ENCODE measurements at places on chromosomes 1 and 21.

DNA sequence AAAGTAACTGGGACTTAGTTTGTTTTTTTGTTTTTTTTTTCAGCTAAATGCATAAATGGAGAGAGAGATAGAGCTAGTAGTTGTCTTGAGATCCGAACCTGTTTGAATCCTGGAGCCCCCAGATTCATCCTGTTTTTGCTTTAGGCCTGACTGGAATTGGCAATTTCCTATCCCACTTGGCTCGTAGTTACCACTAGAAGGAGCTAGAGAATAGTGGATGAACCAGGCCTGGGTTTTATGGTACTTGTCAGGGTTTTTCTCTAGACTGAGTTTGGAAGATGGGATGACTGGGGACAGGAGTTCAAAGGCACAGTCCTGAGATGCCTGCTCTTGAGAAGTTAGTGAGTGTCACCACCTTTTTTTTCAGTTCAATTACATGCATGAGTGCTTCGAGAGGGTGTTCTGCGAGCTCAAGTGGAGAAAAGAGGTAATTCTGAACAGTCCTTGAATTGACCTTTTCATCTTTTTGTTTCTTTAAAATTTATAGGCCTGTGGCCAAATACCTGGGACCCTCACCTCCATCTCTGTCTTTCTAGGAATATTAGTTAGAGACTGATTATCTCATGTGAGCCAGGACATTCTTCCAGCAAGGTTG is 23.4 kb downstream of the CELF3 start:
- no peak for DNase-seq

DNA sequence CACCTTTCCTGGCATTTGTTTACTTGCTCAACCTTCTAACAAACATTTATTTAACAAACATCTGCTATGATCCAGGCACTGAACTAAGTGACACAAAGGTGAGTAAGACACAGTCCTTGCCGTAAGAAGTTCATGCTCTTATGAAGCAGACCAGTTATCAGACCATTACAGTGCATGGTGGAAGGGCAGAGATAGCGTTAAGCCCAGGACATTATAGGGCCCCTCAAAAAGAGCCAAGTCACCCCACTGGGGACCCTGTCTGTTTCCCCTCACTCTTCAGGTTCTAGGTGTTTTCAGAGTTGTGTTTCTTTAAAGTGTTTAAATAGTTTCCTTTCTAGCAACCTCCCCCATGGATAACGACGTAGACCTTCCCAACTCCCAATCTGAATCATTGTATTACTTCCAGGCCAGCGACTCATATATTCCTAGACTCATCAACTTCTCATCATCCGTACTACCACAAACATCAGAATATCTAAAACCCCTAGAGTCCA is 39.3 kb downstream of the TCP10L start:
- no peak for DNase-seq

DNA sequence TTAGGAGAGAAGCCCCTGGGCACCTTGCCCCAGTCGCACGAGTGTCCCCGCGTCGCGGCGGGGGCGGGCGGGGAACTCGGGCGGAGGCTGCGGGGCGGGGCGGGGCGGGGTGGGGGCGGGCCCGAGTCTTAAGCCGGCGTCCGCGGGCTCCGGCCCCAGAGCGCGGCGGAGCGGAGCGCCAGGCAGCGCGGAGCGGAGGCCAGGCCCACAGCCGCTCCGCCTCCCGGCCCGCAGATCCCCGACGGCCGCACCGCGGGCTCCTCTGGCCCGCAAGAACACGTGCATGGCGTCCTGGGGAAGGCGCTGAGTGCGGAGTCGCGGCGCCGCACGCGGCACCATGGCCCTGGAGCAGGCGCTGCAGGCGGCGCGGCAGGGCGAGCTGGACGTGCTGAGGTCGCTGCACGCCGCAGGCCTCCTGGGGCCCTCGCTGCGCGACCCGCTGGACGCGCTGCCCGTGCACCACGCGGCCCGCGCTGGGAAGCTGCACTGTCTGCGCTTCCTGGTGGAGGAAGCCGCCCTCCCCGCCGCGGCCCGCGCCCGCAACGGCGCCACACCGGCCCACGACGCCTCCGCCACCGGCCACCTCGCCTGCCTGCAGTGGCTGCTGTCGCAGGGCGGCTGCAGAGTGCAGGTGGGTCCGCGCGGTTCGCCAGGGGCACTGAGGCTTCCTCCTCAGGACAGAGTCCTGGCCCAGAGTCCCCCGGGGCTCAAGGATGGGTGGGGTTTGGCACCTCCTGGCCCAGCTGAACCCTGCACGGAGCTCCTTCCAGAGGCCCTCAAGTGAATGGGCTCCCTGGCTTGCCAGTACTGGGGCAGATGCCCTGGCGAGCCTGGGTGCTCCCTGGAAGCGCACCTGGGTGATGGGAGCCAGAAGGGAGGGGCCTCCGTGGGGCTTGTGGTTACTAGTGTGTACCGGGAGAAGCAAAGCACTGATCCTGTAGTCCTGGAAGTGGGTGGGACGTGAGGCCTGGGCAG is at the start of gene ESPN:
Gene ESPN, plus strand, starts transcription at position 158 of the 975 bp plus-strand sequence. Its CDS starts 180 bp downstream, at position 338.
- no peak for DNase-seq

DNA sequence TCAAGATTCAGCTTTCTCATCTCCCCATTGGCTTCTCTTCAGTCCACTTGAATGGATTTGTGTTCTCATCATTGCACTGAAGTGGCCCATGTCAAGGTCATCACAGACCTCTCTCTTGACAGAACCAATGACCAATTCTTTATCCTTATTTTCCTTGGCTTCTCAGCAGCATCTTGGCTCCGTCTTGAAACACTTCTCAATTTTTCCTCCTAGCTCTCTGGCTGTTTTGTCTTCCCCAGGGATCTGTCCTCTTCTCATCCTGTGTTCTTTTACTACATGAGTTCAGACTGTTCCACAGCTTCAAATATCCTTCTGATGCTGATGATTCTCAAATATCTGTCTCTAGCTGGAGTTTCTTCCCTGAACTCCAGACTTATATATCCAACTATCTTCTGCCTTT is 78.6 kb downstream of the COLGALT2 start:
- DNase-seq, result no peak

- DNase-seq, result no peak
Measured at GRCh38 chr1:218823291-218823900, 350.3 kb upstream of the LYPLAL1 start.

GRCh38 chr1:26156285-26157038 is 2.4 kb upstream of the FAM110D start:
- no peak for DNase-seq

DNA sequence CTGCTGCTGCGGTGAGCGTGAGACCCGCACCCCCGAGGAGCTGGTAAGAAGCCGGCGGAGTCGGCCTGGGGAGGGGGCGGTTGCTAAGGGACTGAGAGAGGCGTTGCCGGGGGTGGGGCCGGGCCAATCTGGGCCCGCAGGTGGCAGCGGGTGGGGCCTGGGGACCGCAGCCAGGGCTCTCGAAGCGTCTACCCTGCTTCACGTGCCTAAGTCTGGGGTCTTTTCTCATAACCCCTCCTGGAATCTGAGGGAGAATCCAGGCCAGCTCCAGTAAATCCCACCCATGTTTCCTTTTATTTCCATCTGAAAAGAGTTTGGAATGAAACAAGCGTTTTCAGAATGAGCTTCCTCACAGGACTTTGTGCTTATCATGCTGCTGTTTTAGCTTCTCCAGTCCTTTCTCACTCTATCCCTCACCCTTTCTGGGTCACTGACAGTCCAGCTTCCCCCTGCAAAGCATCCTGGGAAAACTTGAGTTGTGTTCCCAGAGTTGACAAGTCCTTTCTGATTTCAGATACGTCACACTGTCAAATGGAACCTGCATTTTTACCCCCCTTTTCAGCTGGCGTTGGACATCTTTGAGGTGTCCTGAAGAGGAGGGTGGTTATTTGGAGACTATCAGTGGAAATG is 431 bp downstream of the CLCN6 start:
- no peak for DNase-seq

GRCh38 chr1:75234562-75234961 is 100.4 kb downstream of the LHX8 start:
- DNase-seq, result no peak

DNA sequence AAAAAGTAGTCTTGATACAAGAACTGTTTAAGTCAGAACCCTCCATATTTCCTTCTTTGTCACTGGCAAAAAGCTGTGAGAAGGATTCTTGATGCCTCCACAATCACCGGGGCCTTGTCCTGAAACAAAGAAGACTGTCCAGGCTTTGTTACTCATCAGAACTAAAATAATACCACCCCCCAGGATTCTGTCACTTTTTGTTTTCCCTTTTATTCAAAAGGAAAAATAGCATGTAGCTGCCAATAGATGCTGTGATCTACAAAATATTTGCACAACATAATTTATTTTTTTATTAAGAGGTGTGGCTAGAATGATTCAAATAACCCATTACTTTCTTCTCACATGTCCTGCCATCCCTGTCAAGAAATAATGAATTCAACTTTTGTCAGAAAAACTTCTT is 173.7 kb downstream of the LYPLAL1 start:
- DNase-seq, result no peak

DNA sequence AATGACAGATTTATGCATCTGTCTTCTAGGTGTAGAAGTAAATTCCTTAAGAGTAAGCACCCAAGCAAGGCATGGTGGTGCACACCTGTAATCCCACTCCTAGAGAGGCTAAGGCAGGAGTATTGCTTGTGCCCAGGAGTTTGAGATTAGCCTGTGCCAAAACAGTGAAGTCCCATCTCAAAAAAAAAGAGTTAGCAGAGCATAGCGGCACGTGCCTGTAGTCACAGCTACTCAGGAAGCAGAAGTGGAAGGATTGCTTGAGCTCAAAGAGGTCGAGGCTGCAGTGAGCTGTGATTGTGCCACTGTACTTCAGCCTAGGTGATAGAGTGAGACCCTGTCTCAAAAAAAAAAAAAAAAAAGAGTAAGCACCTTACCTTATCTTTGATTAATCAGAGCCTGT is 15.1 kb upstream of the TIPRL start:
- DNase-seq, result no peak

- no peak for DNase-seq
Measured at GRCh38 chr1:17525996-17526686, 13.4 kb upstream of the ARHGEF10L start.

GRCh38 chr1:212284332-212284743 is 872 bp upstream of the PPP2R5A start:
- DNase-seq, result no peak

DNA sequence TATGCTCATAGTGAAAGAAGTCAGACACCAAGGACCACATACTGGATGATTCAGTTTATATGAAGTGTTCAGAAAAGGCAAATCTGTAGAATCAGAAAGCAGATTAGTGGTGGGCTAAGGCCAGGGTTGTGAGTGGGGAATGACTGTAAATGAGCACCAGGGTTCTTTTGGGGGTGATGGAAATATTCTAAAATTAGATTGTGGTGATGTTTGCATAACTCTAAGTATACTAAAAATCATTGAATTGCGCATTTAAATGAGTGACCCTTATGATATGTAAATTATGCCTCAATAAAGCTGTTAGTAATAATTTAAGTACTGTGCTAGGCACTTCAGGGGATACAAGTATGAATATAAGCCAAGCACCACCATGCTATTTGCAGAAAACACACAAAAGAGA is 256.3 kb downstream of the TPR start:
- no peak for DNase-seq

GRCh38 chr1:227765261-227766014 is 30.2 kb downstream of the SNAP47 start:
- DNase-seq, result no peak

DNA sequence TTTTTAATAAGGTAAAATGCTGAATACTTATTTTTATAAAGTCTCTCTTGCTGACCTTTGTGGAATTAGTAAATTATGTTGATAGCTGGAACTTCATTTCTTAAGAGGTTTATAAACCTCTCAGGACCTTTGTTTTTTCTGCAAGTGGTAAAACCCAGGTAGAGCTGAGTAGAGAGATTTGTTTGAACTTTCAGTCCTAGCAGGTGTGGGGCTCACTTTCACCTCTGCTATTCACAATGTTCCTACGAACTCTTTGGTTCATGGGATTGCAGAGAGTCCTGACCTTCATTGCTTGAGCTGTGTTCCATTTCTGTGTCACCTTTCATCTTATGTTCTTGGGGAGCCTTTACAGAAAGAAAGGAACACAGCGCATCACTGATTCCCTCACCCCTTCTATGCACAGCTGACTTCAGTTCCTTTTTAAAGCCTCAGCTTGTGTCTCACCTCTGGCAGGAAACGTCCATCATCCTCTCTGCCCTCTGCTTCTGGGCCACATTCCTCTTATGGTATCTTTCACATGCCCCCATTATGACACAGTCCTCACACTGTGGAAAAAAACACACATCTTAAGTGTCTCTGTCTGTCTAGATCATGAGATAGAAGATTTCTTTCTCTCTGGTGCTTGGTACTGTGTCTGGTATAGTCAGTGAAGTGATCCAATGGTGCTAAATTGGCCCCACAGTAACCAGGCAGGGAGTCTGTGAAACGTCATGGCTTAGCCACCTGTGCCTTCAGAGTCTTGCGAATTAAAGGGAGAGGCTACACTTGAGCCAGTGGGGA is 262.5 kb upstream of the B3GALT2 start:
- no peak for DNase-seq

DNA sequence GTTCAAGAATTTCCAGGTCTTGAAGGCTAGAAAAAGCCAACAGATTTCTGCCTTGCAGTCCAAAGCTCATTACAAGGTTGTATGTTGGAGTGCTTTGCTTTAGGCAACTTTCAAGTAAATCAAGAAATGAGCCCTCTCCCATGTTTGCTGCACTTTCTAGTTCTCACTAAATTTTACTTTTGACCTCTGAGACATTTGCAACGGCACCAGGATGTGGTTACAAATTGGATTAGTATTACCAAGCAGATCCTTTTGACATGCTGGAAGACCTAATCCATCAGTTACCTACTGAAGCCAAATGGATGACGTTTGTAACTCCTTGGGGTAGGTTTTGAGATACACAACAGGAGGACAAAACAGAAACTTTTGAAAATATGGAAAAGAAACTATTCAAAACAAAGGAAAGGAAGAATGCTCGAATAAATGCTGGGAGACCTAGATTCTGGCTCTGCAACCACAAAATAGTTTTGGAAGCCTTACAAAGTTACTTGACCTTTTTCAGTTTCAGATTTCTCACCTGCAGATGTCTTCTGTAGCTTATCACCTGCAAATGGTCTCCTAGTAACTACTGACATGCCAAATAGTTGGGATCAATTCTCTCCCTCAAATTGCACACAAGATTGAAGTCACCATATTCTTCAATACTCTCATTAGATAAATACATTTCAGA is 251.7 kb upstream of the ADGRL2 start:
- DNase-seq, result no peak

DNA sequence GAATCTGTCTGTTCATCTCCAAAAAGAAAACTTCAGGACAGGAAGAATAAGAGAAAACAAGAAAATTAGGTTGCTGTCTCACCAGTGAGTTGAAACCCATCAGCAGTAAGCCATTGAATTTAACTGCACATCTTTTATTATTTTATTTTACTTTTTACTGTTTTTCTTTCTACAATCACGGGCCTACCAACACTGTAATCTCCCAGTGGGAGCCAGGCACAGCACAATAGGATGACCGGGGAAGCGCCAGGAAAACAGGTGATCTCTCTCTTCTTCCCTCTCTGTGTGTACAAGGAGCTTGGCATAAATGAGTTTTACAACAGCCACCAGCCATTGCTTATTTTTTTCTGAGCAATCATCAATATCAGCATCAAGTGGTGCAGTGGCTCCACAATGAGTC is 113.1 kb upstream of the ESRRG start:
- DNase-seq, result no peak
